ENCODE measurements at places on chromosomes 2 and 18.

DNA sequence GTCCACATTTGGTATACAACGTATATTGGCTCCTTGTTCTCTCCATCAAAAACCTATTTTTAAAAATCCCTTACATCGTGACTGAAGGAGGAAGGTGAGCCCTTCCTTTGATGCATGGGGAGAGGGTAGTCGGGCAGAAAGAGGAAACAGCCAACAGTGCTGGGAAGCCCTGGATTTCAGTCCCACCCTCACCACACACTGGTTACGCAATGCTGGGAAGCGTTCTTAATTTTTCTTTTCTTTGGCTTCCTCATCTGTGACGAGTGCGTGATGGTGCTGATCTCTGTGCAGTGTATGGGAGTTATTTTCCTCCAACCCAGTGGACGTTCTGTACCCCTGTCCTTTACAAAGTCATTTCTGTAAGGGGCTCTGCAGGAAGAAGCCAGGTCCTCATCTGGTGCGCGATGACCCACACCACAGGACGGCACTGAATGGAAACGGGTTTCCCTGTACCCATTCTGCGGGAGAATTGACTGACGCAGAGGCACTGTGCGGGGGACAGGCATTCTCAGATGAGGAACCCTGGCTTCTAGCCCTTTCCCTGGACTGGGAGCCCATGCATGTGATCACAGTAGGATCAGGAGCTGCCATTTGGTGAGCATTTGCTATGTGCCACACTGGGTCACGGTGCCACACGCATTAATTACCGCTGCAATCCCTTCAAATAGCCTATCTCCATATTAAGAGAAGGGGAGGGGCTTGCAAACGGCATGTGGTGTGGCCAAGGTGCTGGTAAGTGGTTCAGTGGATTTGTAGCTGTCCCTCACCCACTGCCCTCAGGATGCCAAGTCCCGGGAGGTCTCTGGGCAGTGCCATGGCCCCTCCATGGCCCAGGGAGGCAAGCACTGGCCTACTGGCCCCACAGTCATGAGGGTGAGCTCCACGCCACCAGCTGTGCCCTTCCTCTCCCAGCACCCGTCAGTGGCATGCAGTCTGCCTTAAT is 4.3 kb downstream of the COLEC11 start:
- no peak for DNase-seq

DNA sequence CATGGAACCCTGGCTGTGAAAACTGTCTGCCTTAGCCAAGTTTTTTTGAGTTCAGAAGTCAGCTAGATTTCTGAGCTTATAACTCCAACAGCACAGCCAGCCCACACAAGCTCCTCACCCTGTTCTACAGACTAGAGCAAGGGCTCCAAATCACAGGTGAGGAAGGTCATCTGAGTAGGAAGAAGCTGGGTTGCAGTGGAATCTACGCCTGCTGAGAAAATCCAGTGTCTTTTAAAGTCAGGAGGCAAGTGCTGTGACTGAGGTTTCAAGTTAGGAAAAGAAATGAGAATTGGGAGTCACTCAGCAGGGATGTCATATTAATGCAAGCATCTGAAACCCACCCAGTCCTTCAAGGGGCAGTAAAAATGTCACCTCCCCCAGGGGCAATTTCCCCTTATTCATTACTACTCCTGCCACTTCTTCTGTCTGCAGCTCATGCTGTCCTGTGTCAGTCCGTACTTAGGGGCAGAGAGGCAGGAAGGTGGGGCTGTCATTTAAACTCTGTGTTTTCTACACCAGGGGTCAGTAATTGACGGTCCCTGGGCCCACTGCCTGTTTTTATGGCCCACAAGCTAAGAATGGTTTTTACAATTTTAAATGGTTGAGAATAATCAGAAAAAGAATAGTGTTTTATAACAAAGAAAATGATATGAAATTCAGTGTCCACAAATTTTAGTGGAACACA is 551.1 kb downstream of the BCL11A start:
- DNase-seq, result no peak

- DNase-seq, result no peak
These were observed 277.3 kb downstream of the TGIF1 start for GRCh38 chr18:3727274-3727673.

DNA sequence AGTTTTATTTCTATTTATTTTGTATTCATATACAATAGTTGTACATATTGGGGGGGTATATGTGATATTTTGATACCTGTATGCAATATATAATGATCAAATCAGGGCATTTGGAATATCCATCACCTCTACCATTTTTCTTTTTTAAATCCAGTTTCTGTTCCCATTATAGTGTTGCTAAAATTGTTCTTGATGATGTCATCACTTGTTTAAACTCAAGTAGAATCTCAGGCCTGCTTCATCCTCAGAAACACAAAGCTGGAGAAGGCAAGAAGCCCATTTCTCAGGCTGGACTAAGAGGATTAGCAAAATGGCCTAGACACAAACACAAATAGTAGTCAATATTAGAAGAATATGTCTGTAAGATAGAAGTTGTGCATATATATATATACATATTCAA is 747.1 kb upstream of the ACVR2A start:
- no peak for DNase-seq

GRCh38 chr2:24334245-24334633 is 26.1 kb downstream of the ITSN2 start:
- DNase-seq, result no peak

- DNase-seq, result no peak
These were observed 43.9 kb downstream of the TOGARAM2 start for GRCh38 chr2:29024882-29025430.

- no peak for DNase-seq
These were observed 655.9 kb upstream of the SOX11 start for GRCh38 chr2:5036256-5036655.

GRCh38 chr2:156182132-156182531 is 150.4 kb downstream of the NR4A2 start:
- DNase-seq, result no peak

GRCh38 chr2:4693266-4693665 is 989.9 kb downstream of the DCDC2C start:
- no peak for DNase-seq

- no peak for DNase-seq
These were observed 4.3 kb downstream of the AOX1 start for GRCh38 chr2:200590090-200590489.

DNA sequence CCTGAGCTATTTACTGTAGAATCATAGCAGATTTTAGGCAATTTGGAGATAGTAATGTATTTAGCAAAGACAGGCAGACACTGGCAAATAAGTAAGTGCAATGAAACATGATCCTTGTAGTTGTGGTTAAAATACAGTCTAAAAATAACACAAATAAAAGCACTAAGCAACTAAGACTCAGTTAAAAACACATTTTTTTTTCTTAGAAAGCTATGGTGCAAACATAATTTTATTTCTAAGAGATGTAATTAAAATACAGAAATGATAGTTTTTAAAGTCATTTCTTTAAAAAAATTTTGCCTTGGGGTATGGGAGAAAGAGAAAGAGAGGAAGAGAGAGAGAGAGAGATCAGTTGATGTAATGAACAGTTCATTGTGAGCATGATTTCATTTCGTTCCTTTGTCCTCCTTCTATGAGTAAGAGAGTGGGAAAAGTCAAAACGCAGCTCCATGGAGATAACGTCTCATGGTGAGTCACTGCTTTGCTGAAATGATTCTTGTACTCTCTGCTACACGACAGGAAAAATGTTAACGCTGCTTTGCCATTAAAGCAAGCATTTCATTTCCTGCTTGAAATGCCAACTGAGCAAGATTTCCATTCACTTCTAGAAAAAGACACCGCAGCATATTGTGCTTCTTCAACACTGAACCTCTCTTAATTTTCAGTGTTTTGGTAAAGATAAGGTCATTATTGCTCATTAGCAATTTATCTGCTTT is 61.3 kb upstream of the PGAP1 start:
- no peak for DNase-seq

DNA sequence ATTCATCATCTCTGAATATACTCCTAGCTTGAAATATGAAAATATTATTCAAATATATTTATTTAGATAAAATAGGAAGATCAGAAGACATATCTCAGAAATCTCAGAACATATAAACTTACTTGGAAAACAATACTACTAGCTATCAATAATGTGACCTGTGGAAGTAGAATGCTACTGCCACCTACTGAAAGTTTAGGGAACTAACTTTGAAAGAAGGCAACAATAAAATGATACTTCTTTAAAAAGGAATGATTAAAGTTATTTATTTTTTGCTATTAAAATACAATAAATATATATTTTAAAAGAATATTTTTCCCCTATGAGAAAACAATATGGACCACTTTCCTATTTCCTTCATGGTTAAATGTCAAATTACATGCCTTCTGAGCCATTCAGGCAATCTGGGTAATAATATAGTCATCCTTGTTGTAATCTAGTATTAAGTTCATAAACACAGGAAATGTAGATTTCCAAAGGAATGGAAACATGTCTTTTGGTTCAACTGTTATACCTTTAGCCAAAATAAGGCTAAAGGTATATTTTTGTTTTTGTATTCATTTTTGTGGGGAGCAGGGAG is 26.0 kb downstream of the ACADL start:
- DNase-seq, result no peak

GRCh38 chr2:17667898-17668297 is 85.7 kb downstream of the SMC6 start:
- DNase-seq, result no peak

DNA sequence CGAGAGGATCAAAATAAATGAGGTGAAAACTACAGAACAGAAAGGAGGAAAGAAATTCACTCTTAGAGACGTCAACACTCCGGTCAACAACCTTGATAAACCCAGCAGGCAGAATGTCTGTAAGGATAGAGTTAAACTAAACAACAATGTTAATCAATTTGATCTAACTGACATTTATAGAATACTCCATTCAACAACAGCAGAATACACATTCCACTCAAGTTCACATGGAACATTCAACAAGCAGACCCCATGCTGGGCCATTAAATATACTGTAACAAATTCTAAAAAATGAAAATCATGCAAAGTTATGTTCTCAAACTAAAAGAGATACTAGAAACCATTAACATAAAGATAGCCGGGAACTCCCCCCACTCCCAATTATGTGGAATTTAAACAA is 41.8 kb downstream of the FAM210A start:
- no peak for DNase-seq

DNA sequence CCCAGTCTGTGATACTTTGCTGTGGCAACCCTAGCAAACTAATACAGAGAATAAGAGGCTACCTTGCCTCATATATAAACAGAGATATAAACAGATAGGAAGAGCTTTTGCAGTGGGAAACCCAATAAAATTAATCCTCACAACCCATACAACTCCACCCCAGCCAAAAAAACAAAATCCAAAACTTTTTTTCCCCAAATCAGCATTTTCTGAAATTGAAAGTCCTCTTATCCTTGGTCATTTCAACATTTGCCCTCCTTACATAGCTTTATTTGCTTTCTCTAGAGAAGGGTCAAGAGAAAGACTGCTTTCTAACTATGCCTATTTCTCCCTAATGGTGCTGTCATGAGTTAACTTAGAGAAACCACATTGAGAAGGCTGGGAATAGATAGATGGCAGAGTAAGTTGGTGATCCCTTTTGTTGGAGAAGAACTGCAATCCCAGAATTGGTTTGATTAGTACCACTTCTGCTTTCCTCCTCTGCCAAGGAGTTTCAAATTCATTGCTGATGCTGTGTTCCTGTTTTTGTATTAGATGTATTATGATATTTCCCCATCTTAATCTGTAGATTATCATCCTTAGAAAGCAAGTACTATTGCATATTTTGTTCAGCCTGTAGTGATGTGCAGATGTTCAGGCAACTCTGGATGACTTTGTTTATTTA is 76.5 kb upstream of the B3GNT2 start:
- DNase-seq, result no peak

DNA sequence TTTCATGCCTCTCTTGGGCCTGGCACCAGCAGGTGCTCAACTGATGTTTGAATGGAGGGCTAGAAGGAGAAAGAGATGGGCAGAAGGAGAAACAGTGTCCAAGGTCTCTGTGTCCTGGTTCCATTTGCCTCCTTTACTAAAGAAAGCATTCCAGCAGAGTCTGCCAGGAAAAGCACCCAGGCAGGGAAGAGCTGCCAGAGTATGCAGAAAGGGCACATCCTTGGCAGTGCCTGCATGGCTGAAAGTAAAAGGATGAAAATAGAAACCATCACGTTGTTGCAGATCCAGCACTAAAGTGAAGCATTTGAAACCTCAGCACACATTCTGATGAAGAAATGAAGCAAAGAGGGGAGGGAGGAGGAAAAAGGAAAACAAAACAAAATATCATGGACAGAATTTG is 142.2 kb downstream of the ESCO1 start:
- no peak for DNase-seq

DNA sequence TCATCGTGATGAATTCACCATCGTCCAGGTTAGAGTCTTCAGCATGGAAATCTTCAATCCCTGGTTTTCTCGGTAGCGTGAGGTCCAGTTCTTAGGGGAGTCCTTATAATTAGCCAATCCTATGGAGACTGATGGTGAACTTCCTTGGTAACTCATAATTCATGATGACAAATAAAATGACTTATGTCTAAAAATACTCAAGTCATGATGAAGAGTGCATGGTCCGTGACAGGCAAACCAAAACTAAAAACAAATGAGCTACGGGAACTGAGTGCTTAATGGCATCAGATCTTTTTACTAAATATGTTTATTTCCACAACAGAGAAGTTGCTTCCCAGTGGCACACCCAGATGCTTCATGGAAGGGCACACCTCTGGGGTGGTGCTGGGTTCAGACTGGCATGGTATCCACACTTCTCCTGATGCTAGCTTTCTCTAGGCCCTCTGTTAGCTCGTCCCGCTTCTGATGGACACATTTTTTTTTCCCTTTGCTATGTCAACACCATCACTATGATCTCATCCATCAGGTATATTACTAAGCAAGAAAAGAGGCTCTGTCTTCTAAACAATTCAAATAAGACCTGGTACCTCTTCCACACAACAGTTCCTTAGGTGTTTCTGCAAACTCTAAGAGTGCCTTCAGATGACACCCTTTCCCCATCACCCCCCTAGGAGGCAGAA is 92.8 kb upstream of the NEDD4L start:
- no peak for DNase-seq

- DNase-seq, result no peak
These were observed 36.7 kb upstream of the GPC1 start for GRCh38 chr2:240398661-240399267.

GRCh38 chr2:69572641-69573040 is 70.9 kb downstream of the AAK1 start:
- no peak for DNase-seq

DNA sequence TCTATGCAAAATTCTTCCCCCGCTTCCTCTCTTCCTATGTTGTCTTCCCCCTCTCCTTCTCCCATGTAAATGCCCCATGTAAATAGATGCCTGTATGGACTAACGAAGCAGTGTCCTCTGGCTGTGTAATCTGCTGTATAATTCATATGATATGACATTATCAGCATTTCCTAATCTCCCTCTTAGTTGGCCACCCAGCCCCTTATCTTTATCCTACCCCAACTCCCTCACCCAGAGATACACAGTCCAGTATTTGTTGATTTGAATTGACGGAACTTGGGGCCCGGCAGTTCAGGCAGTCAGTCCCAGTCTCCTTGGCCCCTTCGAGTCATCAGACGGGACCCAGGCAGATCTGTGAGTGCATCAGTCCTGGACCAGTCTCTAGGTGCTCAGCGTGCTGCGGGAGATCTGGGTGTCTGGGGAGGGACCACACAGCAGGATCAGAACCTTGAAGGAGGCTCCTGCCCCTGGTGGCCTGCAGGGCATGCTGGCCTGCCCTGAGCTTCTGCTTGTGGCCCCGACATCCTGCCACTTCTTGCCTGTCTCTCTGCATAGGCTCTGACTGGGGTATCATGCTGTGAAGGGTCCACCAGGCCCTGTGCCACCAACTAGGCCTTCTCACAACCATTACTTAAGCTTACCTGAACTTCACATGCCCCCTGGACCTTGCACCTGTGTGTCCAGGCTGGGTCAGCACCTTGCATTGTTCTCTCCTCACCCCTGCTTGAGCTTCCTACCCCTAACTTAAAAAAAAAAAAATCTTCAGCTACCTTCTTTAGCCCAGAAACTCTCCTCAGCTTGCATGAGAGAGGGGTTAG is 88.1 kb upstream of the ATL2 start:
- DNase-seq, result no peak

Data from stimulated activated CD4-positive, alpha-beta T cell treated with anti-CD3 and anti-CD28 coated beads, Interleukin-1b, Interleukin-23, amount 100 ng/mL, for 1 hour (primary cell).